ENCODE measurements at places on chromosomes 1 and 21. TPM values are rescaled to one million over a fixed set of nuclear protein-coding genes. Genes with fewer than 3 reads are reported as not detected.

DNA sequence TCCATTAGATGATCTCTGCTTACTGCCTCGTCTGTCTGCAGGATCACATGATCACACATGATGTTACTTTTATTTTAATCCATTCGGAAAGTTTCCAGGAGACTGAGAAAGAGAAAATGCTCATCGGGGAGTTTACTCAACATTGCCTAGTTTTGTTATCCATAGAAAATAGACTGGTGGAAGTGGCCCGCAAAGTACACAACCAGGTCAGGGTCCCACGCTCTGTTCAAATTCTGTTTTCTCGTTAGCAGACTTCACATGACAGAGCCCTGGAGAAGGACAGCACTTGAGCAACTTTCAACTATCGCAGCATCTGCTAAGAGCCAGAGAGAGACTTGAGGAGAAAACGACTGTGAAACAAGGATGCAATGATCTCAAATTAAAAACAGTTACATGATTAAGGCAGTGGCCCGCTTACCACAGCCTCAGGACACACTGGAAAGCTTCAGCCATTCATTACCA is 44.2 kb downstream of the ADAMTS1 start:
- no peaks in the 10 kb centered on the region for H3K27me3 ChIP-seq
- H3K4me3 ChIP-seq: no peak overlapping the region
- no peaks in the 10 kb centered on the region for H3K36me3 ChIP-seq
- no peak for DNase-seq
- peak overlapping the region; percentile 62 for H3K27ac ChIP-seq

GJA8 gene
- not detected for total RNA-seq

CFAP107 gene
- total RNA-seq: 1.1 TPM

- H3K27me3 ChIP-seq: no peaks in the 10 kb centered on the region
- no peak overlapping the region for H3K4me3 ChIP-seq
- H3K36me3 ChIP-seq: no peaks in the 10 kb centered on the region
These were observed 34.4 kb upstream of the LRRC7 start for GRCh38 chr1:69533343-69533742.

- H3K36me3 ChIP-seq: no peaks in the 10 kb centered on the region
- DNase-seq: no peak
- H3K27ac ChIP-seq: no peak overlapping the region
- H3K4me3 ChIP-seq: no peak overlapping the region
- no peaks in the 10 kb centered on the region for H3K4me1 ChIP-seq
These were observed 29.6 kb downstream of the PROX1 start for GRCh38 chr1:214017191-214017982.

DNA sequence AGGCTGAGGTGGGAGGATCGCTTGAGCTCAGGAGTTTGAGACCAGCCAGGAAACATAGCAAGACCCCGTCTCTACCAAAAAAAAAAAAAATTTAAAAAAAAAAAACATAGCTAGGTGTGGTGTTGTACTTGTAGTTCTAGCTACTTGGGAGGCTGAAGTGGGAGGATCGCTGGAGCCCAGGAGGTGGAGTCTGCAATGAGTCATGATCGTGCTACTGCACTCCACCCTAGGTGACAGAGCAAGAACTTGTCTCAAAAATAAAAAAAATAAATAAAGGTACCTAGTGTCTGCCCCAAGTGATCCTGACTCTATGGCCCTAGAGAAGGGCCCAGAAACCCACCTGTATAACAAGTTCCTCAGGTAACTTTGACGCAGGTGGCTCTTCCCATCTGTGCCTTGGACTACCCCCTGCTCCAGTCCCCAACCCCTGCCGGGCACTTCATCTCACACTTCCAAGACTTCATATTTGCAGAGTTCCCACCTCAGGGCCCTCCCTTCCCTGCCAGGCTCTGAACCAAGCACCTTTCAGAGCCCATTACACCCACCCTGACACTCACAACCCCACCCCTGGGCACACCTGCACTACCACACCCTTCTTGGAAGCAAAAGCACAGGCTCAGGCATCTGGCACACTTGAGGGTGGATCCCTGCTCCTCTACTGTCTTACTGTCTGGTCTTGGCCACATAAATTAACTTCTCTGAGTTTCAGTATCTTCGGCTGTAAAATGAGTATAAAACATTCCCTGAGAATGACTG is 80.2 kb upstream of the KLHDC7A start:
- peaks cover 2% of the 10 kb centered on the region for H3K27me3 ChIP-seq
- H3K36me3 ChIP-seq: no peaks in the 10 kb centered on the region
- no peak overlapping the region for H3K27ac ChIP-seq

AADACL4 gene
- not detected for total RNA-seq

CFAP74 gene
- not detected for total RNA-seq

DNA sequence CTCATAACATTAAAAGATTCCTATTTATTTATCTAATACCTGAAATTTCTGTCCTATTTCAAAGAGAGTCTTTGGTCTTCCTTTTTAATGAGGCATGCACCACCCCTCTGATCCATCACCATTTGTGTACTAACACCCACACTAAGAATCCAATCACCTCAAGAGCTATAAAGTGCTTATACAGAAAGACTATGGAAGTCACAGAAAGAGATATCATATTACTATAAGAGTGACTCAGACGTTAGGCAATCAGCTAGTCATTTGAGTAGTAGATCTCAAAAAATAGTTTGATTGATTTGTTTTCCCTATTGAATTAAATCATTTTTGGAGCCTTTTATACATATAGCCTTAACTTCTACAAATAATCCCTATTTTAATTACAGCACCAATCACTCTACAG is 46.1 kb downstream of the NME7 start:
- DNase-seq: no peak
- no peaks in the 10 kb centered on the region for H3K36me3 ChIP-seq
- H3K4me3 ChIP-seq: no peak overlapping the region
- H3K4me1 ChIP-seq: no peaks in the 10 kb centered on the region
- no peaks in the 10 kb centered on the region for H3K27me3 ChIP-seq

SLC39A1 gene
- total RNA-seq: 88.6 TPM

GRCh38 chr1:57826535-57826934 is 402.7 kb upstream of the DAB1 start:
- no peak overlapping the region for H3K4me3 ChIP-seq
- DNase-seq: no peak

TTC39A gene
- 65.0 TPM for total RNA-seq

DNA sequence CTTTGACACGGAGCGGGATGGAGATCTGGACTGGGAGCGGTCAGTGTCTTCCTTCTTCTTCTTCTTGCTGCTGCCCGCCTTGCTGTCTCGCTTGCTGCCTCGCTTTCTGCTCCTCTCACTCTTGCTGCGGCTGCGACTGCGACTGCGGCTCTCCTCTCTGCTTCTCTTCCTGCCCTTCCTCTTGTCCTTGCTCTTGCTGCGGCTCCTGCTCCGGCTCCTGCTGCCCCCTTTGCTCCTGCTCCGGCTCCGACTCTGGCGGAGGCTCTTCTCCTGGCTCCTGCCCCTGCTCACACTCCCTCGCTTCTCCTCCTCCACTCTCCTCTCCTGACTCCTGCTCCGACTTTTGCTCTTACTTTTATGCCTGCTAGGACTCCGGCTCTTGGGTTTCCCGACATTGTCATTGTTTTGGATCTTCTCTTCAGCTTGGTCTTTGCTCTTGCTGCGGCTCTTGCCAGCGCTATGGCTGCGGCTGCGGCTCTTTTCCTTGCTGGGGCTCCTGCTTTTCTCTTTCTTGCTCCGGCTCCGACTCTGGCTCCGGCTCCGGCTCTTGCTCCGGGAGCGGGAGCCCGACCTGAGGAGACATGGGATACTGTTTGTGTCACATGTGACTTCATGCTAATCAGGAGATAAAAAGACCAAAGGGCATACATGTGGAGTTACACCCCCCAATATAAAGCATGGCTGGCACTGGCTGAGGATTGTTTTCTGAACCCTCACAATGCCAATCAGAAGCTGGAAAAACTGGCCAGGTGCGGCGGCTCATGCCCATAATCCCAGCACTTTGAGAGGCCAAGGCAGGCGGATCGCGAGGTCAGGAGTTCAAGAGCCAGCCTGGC is 25.2 kb upstream of the TMEM200B start:
- H3K36me3 ChIP-seq: peaks cover 24% of the 10 kb centered on the region
- no peaks in the 10 kb centered on the region for H3K27me3 ChIP-seq
- H3K27ac ChIP-seq: no peak overlapping the region
- H3K4me3 ChIP-seq: no peak overlapping the region
- H3K4me1 ChIP-seq: no peaks in the 10 kb centered on the region
